ENCODE measurements at places on chromosomes 7 and 10.

- DNase-seq = no peak
These were observed 82.6 kb upstream of the CHCHD3 start for GRCh38 chr7:133164498-133164897.

DNA sequence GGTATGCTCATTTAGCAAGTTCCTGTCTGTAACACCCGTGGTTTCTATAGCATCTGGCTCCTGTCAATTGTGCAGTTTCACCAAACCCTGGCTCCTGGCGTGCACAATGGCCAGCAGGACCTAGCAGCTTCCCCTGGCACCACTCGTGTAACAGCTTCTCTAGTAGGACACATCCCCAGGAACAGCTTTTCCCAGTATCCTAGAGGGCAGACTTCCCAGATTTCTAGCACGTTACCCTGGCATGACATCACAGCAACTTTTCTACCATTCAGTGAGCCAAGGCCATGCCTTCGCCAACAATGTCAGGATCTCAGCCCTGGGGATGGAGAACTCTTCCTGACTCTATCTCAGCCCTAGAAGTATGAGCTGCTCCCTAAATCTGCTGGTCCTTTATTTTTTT lies 6.5 kb downstream of the YME1L1 start:
- no peak for DNase-seq

DNA sequence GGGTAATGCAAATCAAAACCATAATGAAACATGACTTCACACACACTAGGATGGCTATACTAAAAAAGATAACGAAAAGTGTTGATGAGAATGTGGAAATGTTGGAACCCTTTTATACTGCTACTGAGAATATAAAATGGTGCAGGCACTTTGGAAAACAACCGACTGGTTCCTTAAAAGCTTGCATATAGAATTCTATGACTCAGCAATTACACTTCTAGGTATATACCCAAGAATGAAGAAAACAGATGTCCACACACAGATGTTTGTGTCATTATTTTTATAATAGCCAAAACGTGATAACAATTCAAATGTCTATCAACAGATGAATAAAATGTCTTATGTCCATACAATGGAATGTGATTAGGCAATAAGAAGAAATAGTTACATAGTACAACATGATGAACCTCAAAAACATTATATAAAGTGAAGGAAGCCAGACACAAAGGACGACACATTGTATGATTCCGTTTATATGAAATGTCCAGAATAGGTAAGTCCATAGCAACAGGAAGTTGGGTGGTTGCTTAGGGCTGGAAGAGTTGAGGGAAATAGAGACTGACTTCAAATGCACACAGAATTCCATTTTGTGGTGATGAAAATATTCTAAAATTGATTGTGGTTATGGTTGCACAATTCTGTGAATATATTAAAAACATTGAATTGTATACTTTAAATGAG lies 148.3 kb upstream of the PHYHIPL start:
- no peak for DNase-seq

- DNase-seq = no peak
These were observed 819.2 kb upstream of the C7orf33 start for GRCh38 chr7:147771344-147771743.

- DNase-seq = no peak
These were observed 47.6 kb downstream of the TSPAN15 start for GRCh38 chr10:69498711-69499471.

DNA sequence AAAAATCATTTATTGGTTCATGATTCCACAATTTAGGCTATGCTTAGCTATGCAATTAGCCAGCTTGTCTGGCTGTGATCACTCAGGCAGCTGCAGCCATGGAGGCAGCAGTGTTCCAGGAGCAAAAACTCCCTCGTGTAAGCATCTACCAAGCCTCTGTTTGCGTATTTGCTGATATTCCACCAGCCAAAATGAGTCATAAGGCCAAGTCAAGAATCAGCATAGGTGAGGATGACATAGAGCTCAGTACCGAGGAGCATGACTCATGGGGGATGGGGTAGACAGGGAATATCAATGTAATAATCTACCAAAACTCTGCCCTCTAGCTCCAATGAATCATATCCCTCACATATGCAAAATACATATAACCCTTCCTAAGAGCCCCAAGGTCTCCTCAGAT lies 63.3 kb downstream of the IMMP2L start:
- DNase-seq = no peak

GRCh38 chr7:96320442-96320841 lies 1.5 kb downstream of the SLC25A13 start:
- no peak for DNase-seq

GRCh38 chr7:134907000-134907399 lies 79.3 kb upstream of the AGBL3 start:
- DNase-seq = no peak

GRCh38 chr7:151488096-151488495 lies 31.6 kb downstream of the RHEB start:
- no peak for DNase-seq

GRCh38 chr10:113153493-113154102 lies 203.6 kb downstream of the TCF7L2 start:
- no peak for DNase-seq

DNA sequence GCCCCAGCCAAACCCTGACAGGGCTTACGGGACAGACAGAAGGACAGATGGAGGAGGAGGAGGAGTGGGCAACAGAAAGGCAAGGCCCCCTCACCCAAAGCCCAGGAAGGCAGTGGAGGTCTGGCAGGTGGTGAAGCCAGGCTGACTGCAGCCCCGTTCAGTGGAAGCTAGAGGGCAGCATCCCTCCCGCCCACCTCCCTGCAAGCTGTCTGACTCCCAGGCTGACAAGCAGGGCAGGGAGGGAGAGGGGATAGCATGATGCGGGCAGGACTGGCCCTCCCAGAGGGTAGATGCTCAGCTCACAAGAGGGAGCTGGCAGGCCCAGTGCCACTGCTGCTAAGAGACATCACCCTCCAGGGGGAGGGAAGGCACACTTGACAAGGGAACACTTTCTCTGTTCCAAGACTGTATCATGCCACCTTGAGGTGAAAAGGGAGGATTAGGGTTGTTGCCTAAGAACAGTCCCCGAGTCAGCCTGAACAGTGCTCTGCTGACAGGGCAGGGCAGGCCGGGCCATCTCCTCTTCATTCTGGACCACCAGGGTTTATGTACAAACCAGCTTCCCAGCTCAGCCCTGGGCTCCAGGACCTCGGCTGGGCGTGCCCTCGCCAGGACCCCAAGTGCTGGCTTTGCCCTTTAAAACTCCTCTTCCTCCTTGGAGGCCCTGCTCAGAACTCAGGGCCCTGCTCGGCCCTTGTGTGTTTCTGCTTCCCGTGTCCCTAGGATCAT lies 61.8 kb downstream of the RASGEF1A start:
- DNase-seq = no peak

GRCh38 chr7:137583172-137583571 lies 239.6 kb upstream of the PTN start:
- no peak for DNase-seq

GRCh38 chr7:2512179-2512661 lies 7.4 kb upstream of the LFNG start:
- no peak for DNase-seq

GRCh38 chr7:46368871-46369270 lies 447.8 kb upstream of the IGFBP3 start:
- DNase-seq = no peak

- peak; percentile 33 for DNase-seq
These were observed 3.6 kb downstream of the FIGNL1 start for GRCh38 chr7:50446542-50446960.

GRCh38 chr10:28632584-28632945 lies 44.8 kb upstream of the BAMBI start:
- DNase-seq = no peak

DNA sequence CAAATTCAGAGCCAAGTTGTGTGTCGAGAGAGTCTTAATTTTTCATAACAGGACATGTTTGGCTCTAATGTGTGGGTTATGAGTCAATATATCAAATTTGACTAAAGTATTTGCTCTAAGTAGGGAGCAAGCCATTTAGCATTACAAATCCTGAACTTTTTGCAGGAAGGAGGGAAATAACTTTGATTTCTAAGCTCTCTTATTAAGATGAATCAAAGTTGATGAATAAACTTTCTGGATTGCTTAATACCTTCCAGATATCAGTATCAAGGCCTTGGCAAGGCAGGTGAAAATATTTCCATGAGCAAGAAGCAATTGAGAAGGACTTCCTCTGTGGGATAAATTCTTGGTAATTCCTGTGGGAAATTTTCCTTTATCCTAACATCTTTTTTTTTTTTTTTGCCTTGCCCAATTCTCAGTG lies 258.8 kb downstream of the AHR start:
- no peak for DNase-seq

- DNase-seq = no peak
These were observed 149.8 kb downstream of the DOCK4 start for GRCh38 chr7:112056409-112056808.

GRCh38 chr7:2086229-2086628 lies 146.5 kb downstream of the MAD1L1 start:
- DNase-seq = no peak

GRCh38 chr7:151010307-151011096 lies 13.8 kb downstream of the ATG9B start:
- DNase-seq = no peak

DNA sequence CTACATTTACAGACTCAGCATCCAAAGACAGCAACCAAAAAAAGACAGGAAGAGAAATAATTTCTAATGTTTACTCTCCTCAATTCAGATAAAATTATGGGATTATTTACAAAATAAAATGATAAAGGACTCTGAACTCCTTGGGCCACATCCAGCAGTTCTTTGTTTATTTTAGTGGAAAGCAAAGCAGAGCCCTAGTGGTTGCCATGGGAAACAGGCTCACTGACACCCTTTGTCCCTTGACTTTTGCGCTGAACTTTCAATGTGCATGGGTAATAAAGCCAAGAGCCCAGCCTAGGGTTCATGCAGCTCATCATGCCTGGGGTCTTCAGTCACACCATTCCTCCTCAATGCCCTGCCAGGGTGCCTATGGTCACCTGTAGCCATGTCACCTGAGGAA lies 442.6 kb upstream of the IGFBP3 start:
- no peak for DNase-seq

DNA sequence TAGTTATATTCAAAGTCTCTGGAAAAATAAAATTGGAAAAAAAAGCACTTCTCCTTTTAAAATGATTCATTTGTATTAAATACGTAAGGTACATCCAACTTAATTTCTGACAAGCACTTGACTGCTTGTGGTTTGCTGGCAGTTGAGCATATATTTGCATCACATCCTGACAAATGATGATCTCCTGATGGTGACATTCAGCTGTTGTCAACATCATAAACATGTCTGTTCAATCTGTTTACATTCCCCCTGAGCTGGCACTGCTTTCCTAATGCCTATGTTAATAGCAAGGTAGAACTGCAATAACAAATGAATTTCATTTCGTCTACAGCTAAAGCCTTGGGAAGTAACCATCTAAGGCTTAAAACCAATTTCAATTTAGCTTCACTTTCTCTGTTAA lies 24.4 kb downstream of the TSPAN12 start:
- no peak for DNase-seq

DNA sequence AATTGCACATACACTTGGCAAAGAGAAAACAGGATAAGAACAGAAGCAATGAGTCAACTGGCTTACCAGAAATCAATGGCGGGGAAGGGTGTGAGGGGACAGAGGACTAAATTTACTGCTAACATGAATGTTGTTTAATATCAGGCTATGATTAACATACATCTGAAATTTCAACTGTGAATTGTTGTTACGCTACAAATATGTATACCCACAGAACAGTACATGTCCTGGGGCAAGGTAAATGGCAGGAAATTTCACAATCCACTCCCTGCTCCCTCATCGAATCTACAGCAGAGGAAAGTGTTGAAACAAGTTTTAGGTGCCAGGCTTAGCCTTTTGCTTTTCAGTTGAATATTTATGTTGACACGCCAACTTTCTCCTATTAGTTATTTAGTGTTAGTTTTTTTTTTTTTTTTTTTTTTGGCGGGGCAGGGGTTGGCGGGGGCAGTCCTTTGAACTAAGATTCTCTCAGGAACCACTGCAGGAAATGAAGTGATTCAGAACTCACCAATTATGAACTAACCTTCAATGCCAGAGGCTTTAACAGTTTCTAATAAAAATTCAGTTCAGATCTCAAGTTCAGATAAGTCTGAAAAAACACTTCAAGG lies 99.0 kb downstream of the UBE2H start:
- no peak for DNase-seq

DNA sequence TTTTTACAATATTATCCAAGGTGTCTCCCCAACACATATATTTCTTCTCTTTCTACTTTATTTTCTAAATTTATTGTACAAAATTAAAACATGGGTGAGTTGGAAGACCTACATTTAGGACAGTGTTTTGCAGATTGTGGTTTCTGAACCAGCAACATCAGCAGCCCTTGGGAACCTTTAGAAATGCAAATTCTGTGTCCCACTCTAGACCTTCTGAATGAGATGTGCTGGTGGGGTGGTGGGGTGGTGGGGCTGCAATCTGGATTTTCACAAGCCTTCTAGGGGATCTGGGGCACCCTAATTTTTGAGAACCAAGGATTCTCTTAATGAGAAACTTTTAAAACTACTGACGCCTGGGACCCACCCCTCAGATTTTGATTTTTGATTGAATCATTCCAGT lies 7.4 kb upstream of the PAPSS2 start:
- DNase-seq = no peak

DNA sequence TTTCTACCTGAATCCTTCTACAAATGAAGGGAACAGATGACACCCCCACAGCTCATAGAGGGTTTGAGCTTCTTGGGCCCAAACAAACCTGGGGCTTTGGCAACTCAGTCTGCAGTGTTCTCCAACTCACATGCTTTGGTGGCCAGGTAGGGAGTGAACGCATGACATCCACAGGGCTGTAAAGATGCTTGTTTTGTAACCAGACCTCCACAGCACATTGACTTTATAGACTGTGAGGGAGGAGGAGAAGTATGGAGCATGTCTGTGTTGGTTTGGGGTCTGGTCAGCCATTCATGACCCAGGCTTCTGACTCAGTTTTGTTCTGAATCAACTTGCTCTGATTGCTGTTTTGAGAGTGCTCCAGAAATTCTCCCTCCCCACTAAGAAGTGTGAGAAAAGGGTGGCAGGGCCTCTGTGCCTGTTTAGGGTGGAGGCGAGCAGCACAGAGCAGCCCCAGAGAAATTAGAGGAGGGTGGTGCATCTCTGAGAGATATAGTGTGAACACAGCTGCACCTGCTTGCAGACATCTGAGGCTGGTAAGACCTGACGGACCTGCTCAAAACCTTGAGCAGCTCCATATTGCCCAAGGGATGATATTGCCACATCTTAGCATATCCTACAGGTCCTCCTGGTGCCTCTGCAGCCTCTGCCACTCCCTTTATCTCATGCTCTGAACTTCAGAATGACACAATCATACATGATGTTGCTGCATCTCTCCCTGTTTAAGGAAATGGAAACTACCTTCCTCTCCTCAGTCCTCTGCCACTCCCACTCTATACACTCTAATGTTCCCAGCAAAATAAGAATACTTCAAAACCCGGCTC lies 287.7 kb downstream of the ABCA13 start:
- DNase-seq = no peak

DNA sequence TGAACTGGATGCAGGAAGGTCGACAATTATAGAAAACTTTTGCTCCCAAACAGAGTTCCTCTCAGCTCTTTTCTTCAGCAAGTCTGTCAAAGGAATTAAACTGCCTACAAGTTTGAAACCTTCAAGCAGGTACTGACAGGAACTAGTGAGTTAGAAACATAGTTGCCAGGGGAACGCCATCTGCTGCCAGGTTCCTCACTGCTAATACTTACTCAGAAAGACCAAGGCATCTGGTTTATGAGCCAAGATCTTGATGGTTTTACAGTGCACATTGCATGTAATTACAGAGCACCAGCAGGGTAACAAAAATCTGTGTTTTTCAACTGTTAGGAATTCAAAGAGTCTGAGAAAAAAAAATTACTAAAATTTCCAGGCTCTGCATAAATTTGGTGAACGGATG lies 300.0 kb upstream of the NRG3 start:
- DNase-seq = no peak

- DNase-seq = no peak
These were observed 52.6 kb downstream of the ZNF37A start for GRCh38 chr10:38146579-38147333.

All from GM04504 (cell line).